NCI-H345 (cell line): ENCODE measurements at places on chromosomes 12 and 14.

- DNase-seq: no peak
Observed at GRCh38 chr12:107560165-107560898, 125.3 kb upstream of the PWP1 start.

DNA sequence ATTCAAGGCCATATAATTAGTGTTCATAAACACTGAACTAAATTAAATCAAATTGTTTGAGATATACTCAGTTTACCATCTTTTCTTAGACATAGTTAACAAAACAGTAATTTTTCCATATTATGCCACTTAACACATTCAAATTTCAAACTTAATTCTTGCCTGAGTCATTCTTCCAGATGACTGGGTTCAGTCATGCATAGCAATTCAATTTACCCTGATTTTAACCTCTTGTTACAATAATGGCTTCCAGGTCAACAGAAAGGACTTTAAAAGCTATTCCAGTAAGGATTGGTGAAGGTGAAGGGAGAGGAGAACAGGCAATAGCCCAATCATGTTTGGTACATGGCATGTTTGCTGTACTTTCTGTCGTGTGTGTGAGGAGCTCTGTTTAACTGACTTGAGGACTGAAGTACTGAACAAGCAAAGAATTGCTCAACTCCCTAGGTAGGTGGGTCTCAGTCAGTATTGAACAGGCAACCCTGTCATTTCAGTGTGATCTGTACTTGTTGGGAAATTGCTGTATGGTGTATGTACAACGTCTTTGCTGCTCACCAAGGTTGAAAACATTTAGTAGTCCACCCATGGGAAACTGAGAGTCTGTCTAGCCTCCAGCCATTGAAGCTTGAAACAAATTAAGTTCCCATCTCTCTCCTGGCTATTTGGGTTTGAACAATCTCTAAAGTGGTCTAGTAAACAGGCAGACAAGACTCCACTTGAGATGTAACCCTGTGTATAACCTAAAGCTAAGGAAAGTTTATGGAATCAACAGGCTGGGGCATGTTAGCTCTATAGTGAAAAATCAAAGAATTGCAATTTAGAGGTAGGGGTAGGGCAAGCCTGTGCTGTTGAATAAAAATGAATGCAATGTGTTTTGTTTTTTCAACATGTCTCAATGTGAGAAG is 327.2 kb downstream of the BTG1 start:
- DNase-seq: peak; percentile 42

DNA sequence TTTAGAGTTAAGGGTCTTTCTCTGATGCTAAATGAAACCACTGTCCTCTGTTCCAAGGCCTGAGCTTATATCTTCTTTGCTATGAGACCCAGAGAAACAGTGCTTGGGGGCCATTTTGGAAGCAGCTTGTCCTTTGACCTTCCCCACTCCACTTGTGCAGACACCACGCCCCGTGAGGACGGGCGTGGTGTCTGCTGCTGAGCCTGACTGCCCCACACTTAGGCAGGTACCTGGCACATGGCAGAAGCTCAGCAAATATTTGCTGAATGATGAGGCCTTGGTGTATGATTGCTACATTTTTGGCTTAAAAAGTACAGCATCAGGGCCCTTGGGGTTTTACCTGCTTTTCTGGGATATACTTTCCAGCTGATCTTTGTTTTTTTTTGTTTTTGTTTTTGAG is 69.9 kb downstream of the RASSF3 start:
- no peak for DNase-seq

GRCh38 chr12:67471810-67472209 is 176.7 kb upstream of the DYRK2 start:
- no peak for DNase-seq

DNA sequence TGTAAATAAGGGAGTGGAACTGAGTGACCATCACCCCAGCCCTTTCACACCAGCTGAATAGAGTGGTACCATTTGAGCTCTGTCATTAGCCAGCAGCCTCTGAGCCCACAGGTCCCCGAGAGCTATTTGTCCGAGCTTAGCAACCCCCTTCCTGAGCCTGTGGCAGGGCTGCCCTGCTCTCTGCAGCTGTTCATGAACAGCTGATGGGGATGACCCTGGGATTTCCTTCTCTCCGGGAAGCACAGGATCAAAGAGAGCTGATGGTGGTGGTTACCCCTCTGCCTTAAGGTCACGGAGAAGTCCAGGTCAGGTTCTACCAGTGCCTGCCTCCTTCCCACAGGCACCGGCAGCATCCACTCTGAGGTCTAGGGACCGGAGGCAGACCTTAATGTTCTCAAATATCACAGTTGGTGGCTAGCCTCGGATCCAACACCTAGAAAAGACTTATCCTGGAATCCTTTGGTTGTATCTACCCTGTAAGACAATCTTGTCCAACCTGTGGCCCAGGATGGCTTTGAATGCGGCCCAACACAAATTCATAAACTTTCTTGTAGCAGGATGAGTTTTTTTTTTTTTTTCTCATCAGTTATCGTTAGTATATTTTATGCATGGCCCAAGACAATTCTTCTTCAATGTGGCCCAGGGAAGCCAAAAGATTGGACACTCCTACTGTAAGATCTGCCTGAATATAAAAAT is 81.1 kb downstream of the ESRRB start:
- no peak for DNase-seq

- DNase-seq: no peak
Observed at GRCh38 chr12:5232291-5232690, 188.6 kb downstream of the KCNA5 start.

DNA sequence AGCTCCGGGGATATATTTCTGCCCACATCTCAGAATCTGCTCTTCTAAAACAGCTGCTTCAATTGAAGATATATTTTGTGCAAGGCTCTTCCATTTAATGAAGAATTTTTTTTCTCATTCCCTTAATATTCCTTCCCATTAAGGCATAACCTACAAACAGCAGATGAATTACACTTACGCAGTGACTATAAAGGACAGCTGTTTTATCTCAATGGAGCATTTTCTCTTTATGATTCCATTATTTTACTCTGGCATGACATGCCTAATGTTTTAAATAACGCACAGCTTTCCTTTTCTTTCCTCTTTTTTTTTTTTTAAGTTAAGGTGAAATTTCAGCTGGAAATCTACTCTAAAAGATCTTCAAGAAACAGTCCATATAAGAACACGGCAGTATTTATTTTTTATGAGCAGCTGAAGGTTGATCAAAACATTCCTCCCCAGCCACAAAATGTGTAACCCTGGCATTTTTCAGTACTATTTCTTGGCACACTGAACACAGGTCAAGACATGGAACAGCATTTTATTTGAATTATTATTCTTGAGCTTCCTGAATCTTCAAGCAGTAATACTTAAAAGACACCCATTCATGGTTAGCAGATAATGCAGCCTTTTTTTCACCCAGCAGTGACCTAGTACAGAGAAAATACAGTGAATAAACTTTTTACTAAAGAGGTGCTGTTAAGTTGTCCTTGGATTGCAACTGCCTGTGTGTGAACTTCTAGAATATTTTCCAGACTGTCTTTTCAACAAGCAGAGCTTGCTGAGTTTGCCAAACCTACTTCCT is 118.1 kb upstream of the FOXN3 start:
- no peak for DNase-seq

GRCh38 chr12:49335955-49336644 is 888 bp downstream of the C1QL4 start:
- DNase-seq: no peak

GRCh38 chr12:56146492-56147460 is 5.6 kb upstream of the MYL6B start:
- DNase-seq: no peak

- DNase-seq: no peak
Observed at GRCh38 chr12:42904683-42905418, 315.3 kb upstream of the PRICKLE1 start.

DNA sequence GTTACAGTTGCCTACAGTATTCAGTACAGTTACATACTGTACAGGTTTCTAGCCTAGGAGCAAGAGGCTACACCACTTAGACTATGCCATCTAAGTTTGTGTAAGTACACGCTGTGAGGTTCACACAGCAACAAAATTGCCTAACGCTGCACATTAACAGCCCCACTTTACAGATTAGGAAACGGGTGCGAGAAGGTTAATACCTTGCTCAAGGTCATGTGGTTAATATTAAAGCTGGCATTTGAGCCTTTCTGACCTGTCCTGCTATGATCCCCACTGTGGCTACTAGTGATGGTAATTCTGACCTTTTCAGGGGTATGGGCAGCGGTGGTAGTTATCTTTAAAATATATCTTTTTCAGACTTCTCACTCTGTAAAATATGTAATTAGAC is 20.9 kb downstream of the ACVR1B start:
- no peak for DNase-seq

DNA sequence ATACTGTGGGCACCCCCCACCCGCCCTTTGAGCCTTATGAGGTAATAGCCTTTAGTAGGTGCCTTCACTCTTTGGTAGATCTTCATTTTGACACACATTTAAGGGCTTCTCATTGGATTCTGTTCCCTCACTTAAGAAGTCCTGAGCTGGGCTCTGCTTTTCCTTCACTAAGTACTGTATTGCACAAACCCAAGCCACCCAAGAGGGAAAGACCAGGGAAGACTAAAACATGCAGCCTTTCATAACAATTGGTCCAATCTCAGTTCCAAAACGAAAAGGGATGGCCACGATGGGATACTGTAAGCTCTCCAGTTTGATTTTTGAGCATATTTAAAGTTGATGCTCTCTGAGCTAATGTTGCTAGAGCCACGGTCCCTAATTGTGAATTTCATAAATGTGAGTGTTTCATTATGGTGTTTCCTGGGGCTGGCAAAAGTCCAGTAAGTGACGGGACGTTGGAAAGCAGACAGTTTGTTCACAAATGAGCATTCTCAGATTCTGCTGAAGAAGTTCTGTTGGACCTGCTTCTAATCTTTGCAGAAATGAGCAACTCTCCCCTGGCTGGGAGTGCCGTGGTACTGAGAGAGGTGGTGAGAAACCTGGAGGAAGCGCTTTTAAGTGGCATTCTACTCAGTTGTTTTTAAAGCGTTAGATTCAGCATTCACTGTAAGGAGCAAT is 9.4 kb downstream of the SSPN start:
- no peak for DNase-seq

DNA sequence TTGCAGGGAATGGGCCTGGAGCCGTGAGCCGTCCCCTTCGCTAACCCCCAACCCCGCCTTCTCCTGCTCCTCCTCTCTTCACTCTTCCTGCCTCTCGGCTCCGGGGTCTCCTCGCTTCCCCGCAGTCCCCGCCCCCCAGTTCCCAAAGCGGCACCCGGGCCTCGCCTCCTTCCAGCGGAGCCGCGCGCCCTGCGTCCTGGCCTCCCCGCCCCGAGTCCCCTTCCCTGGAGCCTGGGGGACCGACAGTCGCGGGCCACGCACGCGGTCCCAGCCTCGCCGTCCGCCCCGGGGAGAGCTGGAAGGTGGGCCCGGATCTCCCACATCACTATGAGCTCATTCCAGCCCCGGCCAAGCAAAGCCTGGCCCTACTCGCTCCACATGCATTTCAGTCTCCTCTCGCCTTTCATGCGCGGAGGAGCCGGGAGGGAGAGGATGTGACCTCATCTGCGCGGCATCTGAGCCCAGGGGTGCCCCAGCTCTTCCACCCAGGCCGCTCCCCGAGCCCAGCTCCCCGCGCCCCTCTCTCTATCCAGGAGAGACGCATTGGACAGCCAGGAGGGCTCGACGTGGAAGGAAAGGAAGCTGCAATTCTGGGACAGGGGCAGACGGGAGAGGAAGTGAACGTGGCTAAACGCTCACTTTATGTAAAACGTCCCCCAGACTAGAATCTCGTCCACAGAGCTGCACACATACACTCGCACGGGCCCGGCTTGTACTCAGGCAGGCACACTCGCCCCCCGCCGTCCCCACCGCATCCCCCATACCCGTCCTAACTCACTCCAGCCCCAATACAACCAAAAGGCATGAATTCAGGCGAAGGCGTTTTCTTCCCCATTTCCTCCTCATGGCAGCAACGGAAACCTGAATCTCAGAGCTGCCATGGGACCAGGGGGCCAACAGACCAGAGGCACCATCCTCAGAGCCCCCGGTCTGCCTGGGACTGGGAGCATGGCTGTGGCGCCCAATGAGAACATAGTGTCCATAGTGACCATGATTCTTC is 108.7 kb upstream of the CCND2 start:
- no peak for DNase-seq

DNA sequence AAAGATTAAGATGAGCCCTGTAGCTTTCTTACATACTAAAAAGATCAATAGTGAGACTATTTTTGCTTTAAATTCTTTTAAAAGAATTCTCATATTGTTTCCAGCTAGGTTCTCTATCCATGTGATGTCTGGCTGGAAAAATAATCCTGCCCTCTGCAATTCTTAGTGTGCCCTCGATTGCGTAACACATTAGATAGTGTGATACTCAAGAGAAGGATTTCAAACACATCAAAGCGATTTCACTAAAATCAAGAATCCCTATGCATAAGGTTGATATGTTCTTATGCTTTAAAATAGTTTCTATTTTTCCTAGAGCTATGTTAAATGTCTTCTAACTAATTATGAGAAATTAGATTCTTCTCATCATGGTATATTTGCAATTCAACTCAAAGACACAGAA is 127.3 kb upstream of the PLEKHA5 start:
- DNase-seq: no peak
